Cardiac atrium fibroblast (primary cell): ENCODE measurements at places on chromosomes 13 and 19. TPM values are rescaled to one million over a fixed set of nuclear protein-coding genes. Genes with fewer than 3 reads are reported as not detected.

The RAB3A gene
- total RNA-seq, result 1.5 and 6.7 TPM in 2 replicates

The PLPPR3 gene
- total RNA-seq, result 0.36 and 2.1 TPM in 2 replicates

The HCST gene
- total RNA-seq, result not detected in 2 replicates

The MAP2K2 gene
- total RNA-seq, result 177 and 212 TPM in 2 replicates

The SHC2 gene
- 0.32 and 0.54 TPM in 2 replicates for total RNA-seq

The KLK10 gene
- total RNA-seq, result not detected in 2 replicates

The CNFN gene
- not detected in 2 replicates for total RNA-seq

The R3HDM4 gene
- total RNA-seq, result 61.7 and 64.3 TPM in 2 replicates

The MAP3K10 gene
- 8.8 and 10.2 TPM in 2 replicates for total RNA-seq

The ZNF296 gene
- not detected in 2 replicates for total RNA-seq

The C1QTNF9B gene
- 2.2 TPM in 1 of 2 replicates, not detected in the other for total RNA-seq

The MEDAG gene
- total RNA-seq, result 2.2 and 2.4 TPM in 2 replicates
